ENCODE measurements at places on chromosomes 4 and X. TPM values are rescaled to one million over a fixed set of nuclear protein-coding genes. Genes with fewer than 3 reads are reported as not detected.

Gene GSPT2
- 1.3 TPM for total RNA-seq

Gene CRMP1
- total RNA-seq = 0.24 TPM

Gene EDNRA
- 7.5 TPM for total RNA-seq

Gene GLOD5
- not detected for total RNA-seq

Gene ADH1A
- not detected for total RNA-seq

Gene CD38
- total RNA-seq = under 0.01 TPM

Gene VEGFC
- total RNA-seq = 12.0 TPM

Gene LONRF3
- total RNA-seq = 0.21 TPM

Gene ELF4
- 17.8 TPM for total RNA-seq

Gene FIP1L1
- total RNA-seq = 48.4 TPM

Gene PDE6B
- total RNA-seq = 0.21 TPM

Gene XAGE1A
- total RNA-seq = not detected

Gene GPR82
- total RNA-seq = not detected

Gene KIT
- not detected for total RNA-seq

Gene NKX3-2
- total RNA-seq = not detected

Gene FGB
- not detected for total RNA-seq

Gene CLDN2
- total RNA-seq = 0.96 TPM

Gene IL13RA2
- 7.5 TPM for total RNA-seq

Measured in tracheal epithelial cell (primary cell).